Fibroblast of lung (primary cell): ENCODE measurements at places on chromosomes 2 and 18. TPM values are rescaled to one million over a fixed set of nuclear protein-coding genes. Genes with fewer than 3 reads are reported as not detected.

Gene IL18RAP
- total RNA-seq = under 0.01 TPM in 1 of 2 replicates, not detected in the other

Gene KRTCAP3
- total RNA-seq = 0.33 TPM in 1 of 2 replicates, not detected in the other

Gene ANKRD30B
- under 0.01 and 0.33 TPM in 2 replicates for total RNA-seq

Gene RBM43
- 4.9 and 12.4 TPM in 2 replicates for total RNA-seq

Gene DOK6
- 4.0 and 6.7 TPM in 2 replicates for total RNA-seq

DNA sequence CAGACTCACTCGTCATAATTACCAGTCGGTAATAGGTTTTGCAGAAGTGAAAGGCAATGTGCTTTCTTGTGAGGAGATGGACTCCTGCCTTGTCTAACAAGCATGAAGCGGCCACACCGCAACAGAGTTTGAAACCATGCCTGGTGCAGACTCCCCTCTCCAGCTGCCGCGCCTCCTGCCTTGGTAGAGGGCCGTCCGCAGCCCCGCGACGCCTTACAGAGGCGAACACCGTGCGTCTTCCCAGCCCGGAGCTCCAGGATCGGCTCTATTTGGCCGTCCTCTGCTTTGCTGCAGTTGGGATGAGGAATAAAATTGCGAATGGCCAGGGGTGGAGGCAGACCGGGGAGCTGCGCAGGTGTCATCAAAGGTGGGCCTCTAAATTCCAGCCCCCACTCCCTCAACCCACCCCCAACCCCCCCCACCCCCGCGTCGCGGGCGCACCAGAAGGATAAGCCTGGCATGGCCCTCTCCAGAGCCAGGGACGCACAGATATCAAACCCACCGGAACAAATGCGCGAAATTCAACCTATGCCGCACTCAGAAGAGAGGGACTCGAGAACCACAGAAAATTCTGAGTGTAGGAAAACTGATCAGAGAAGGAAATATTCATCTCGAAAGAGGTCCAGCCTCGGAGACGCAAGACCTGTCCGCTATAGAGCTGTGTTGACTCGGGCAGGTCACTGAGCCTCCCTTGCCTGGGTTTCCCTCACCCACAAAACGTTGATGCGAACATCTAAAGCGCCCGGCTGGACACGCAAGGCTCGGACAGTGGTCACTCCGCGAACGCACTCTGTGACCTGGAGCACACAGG lies 1.1 kb downstream of the TRABD2A start:
- no peak for DNase-seq

- no peak for DNase-seq
Observed at GRCh38 chr18:47754311-47755101, 176.0 kb downstream of the SMAD2 start.

GRCh38 chr2:201807452-201807999 lies 1.2 kb downstream of the CDK15 start:
- peak; percentile 85 for DNase-seq

DNA sequence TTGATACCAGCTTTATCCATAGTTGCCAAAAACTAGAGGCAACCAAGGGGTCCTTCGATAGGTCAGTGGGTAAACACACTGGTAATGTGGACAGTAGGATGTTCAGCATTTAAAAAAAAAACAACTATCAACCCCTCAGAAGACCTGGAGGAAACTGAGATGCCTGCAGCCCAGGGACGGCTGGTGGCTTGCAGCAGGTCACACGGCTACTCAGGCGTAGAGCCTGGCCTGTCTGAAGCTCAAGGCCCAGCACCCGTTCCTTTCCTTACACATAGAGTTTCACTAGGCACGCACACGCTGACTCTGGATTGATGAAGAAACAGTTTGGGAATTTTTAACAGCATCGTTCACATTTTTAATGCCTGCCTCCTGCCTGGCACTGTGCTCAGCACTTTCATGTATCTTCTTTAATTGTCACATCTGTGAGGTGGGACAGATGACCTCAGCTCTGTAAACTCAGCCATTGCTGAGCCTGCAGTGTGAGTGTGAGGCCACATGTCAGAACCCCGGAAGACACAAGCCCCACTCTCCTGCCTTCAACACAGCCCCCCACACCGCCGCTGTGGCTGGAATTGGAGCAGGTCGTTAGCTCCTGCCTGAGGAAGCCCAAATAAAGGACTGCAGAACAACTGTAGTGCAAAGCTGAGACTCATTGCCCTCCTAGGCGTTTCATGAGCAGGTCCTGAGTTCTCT lies 40.7 kb downstream of the TRAPPC12 start:
- DNase-seq = no peak

GRCh38 chr2:229725716-229726574 lies 11.6 kb upstream of the DNER start:
- peak; percentile 86 for DNase-seq

GRCh38 chr2:186590350-186590758 lies 498 bp downstream of the ITGAV start:
- DNase-seq = peak; percentile 43

- DNase-seq = no peak
Observed at GRCh38 chr2:143852759-143853158, 667.2 kb downstream of the ZEB2 start.

GRCh38 chr2:129923265-129924091 lies 56.0 kb upstream of the RAB6C start:
- peak; percentile 14 for DNase-seq

DNA sequence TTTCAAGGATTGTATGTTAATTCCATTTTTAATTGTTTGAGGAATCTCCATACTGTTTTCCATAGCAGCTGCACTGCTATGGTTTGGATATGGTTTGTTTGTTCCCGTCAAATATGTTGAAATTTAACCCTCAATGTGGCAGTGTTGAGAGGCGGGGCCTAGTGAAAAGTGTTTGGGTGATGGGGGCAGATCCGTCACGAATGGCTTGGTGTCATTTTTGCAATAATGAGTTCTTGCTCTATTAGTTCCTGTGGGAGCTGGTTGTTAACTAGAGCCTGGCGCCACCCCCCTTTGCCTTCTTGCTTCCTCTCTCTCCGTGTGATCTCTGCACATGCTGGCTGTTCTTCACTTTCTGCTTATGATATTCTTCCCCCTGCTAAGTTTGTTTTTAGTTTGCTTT lies 71.4 kb upstream of the LDLRAD4 start:
- no peak for DNase-seq

GRCh38 chr2:233336541-233336940 lies 17.8 kb upstream of the DGKD start:
- no peak for DNase-seq

- DNase-seq = no peak
Observed at GRCh38 chr18:57094175-57094574, 52.7 kb upstream of the BOD1L2 start.

- DNase-seq = peak; percentile 79
Observed at GRCh38 chr2:220499225-220499624, 871.8 kb downstream of the SLC4A3 start.

- DNase-seq = peak; percentile 33
Observed at GRCh38 chr2:55460562-55460961, 40.9 kb upstream of the CCDC88A start.

DNA sequence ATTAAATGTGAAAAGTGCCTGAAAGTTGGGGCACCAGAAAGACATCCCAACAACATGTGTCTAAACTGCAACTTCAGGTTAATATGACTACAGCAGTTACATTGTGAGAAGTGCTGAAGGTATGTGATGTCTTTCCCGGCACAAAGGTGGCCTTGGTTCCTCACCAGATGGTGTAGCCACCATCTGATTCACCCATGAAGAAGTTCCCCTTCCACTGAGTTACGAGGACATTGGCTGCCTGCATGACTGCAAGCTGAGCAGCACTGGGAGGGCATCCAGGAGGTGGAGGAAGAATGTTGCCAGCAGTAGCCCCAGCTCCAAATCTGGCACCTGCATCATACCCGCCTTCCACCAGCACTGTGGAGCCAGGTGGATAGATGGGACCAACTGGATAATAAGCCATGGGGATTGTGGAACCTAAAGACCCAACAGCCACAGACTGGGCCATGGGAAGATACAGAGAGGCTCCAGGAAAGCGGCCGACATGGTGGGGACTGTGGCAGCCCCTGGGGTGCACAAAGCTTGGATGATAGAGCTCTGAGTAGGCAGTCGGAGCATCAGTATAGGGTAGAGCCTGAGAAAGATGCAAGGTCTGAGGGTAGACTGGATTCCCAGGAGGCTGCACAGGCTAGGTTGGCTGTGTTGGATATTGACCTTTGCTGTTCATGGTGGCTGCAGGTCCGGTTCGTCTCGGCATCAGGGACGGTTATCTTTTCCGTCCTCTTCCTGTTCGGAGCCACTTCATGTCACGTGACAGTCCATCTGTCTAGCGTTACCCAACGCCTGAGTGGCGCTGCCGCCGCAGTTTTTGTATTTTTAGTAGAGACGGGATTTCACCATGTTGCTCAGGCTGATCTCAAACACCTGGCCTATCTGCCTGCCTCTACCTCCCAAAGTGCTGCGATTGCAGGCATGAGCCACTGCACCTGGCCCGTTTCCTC lies 36.9 kb downstream of the SUMO1 start:
- no peak for DNase-seq

- no peak for DNase-seq
Observed at GRCh38 chr2:201444746-201445465, 6.4 kb downstream of the TRAK2 start.

- no peak for DNase-seq
Observed at GRCh38 chr18:11657152-11657551, 31.9 kb upstream of the GNAL start.

- DNase-seq = peak; percentile 15
Observed at GRCh38 chr18:74204526-74205152, 56.3 kb downstream of the TIMM21 start.

DNA sequence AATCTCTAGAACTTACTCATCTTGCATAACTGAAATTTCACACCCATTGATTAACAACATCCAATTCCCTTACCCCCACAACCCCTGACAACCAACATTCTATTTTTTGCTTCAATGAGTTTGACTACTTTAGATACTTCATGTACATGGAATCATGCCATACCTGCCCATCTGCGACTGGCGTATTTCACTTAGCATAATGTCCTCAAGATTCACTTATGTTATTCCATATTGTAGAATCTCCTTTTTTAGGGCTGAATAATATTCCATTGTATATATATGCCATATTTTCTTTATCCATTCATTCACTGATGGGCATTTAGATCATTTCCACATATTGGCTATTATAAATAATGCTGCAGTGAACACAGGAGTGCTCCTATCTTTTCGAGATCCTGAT lies 13.8 kb downstream of the CTAGE1 start:
- DNase-seq = no peak

DNA sequence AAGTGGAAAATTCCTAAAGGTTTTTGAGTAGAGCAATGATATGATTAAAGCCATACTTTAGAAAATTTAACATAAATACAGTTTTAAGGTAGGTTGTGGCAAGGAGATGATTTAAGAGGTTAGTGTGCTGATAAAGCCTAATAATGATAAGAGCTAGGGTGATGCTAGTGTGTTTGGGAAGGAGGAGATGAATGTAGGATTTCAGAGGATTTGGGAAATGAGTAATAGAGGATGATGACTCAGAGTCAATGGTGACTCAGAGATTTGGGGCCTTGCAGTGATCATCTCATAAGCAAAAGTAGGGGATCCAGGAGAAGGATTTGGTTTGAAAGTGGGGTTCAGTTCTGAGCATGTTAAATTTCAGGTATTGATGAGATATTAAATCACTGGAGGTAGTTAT lies 23.3 kb downstream of the STAMBP start:
- DNase-seq = peak; percentile 87

GRCh38 chr2:226398580-226398979 lies 401.0 kb downstream of the IRS1 start:
- DNase-seq = peak; percentile 50

DNA sequence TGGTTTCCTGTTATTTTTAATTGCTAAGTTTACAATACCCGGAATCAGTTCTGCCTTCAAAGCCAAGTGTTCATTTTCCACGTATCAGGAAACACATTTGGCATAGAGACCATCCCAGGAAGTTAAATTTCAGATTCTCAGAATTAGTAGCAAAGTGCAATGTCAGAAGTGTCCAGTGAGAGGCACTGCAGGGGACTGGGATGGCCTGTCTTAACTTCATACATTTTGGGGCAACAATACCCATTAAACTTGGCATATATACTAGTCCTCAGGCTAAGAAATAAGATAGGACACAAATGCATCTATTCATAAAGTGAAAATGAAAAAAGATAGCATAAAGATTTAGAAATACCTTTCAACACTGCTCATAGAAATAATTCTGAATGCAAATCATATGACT lies 1.5 kb upstream of the IL1RL2 start:
- no peak for DNase-seq

DNA sequence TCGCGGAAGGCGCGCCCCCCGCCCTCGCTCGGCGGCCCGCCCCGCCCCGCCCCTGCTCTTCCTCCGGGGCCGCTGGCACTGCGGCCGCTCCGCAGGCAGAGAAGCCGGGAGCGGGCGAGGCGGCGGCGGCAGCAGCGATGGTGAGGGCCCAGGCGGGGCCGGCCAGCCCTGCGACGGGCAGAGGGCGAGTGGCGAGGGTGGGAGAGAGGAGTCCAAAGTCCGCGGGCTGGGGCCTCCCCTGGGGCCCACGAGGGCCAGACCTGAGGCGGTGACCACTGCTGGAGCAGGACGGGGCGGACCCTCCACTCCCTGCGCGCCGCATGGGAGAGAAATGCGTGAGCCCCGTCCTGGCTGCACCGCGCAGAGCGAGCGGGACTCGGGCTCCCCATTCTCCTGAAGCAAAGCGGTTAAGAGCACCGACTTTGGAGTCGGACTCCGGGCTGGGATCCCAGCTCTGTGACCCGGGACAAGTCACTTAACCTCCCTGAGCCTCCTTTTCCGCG lies at the start of gene VAMP5:
TSS of gene VAMP5 (plus strand) at position 78 of the 503 bp plus-strand sequence. CDS start at position 138, 60 bp downstream.
- DNase-seq = no peak

GRCh38 chr2:71507476-71507875 lies 54.1 kb downstream of the DYSF start:
- no peak for DNase-seq
